NCI-H1092 (cell line): ENCODE measurements at places on chromosomes 1 and 21.

DNA sequence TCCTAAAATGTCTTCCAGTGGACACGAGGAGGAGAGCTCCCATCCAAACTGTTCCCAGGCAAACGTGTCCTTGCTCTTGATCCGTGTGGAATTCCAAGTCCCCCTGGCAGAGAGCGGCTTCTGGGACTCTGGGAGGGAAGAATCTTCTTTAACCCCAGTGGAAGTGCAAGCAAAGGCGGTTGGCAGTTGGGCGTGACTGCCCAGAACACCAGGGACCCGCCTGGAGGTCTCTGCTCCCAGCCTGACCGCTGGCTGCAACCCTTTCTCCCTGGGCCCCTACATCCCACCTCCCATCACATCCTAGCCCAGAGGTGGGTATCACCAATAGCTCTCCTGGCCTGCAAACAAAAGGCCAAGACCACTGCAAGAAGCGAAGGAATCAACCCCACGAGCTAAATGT, 17.8 kb downstream of the CASZ1 start:
- no peak for DNase-seq

DNA sequence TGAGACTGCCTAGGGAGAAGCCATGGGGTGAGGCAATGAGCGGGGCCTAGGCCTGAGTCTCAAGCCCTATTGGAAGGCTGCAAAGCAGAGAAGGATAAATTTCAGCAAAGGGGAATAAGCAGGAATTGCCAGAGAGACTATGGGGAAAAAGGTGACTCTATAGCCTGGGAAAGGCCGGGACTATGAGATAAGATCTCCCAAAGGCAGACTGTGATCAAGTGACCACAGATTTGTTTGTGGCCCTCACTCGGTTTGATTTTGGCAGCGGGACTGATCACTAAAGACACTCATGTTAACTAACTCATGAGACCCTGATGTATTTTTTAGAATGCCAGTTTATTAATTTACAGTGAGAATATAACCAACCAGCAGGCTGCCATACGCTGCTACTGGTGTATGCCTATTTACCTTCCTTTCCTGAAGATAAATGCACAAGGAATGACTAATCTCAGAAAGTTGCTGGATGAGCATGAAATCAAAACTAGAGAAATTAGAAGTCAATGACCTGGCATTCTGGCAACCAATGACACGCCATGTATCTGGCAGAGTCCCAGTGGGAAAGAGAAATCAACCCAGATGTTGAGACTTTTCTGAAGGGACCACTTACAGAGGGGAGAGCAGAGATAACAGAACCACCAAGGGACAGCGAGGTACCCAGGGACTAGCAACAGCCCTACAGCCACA, 4.3 kb downstream of the HSF2BP start:
- no peak for DNase-seq

- DNase-seq, result no peak
These were observed 6.7 kb downstream of the TAS1R3 start for GRCh38 chr1:1337793-1338147.

DNA sequence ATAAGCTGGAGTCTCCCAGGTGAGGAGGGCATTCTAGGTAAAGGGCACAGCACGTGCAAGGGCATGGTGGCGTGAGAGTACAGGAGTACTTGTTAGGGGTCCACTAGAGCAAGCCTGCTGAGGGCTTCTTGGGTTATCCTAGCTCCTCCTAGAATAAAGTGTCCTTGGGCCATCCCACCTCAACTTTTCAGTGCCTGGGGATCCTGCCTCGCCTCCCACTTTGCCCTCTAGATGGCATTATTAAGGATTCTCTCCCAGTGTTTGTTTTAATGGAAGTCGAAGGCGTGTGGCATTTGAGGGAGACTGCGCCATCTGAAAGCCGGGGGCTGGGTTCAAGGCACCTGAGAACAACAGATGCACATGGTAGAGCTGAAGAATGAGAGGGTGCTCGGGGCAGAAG, 74.5 kb upstream of the SELENON start:
- no peak for DNase-seq

DNA sequence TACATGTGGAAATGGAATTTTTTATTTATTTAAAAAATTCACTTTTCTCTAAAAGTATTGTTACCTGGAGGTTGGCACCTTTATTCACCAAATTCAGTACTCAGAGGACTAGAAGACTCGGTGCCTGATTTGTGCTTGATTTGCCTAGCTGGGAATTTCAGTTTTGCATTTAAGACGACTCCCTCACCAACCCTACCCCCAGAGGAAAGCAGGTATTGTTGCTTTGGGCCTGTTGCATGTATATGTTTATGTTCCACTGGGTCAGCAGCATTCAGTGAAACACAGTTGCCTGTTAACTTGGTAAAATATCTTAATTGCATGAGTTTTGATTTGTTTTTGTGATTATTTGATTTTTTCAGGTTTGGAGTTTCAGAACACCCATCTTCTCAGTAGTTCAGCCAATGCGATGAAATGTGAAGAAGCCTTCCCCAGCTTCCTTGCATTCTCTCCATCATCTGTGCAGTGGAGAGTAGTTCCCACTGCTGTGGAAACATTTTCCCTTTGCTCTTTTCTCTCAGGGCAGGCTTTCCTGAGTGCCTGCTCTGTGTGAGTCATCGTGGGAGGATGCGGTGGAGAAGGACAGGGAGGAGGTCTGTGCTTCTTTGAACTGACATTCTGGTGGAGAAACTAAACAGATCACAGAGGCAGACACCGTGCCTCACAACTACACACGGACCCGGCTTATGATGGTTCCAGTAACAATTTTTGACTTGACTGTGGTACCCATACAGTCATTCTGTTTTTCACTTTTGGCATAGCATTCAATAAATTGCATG, 6.4 kb downstream of the ADARB1 start:
- no peak for DNase-seq

DNA sequence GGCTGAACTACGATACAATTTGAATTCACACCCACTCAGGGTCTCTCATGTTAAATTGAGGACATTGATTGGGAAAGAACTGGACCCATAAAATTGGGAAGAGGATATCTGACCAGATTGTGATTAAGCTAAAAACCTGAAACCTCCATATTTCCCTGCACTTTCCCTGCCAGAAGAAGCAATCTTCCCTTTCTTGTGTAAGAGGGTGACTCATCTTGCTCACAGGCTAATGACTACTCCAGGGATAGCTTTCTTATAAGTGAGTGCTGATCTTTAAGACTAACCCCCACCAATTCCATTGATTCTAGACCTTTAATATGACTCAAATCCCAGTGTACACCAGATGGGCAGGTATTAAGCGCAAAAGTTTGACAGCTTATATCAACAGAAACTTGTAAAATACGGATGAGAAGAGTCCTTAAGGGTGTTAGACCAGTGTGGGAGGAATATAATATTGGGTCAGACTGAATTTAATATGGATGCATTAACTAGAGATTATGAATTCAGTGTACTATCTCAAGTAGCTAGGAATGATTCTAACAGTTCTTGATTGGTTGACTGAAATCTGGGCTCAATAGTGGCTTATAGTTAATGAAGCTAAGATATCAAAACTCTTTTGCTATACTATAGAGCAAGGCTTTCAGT, 12.1 kb upstream of the SGIP1 start:
- DNase-seq, result no peak

DNA sequence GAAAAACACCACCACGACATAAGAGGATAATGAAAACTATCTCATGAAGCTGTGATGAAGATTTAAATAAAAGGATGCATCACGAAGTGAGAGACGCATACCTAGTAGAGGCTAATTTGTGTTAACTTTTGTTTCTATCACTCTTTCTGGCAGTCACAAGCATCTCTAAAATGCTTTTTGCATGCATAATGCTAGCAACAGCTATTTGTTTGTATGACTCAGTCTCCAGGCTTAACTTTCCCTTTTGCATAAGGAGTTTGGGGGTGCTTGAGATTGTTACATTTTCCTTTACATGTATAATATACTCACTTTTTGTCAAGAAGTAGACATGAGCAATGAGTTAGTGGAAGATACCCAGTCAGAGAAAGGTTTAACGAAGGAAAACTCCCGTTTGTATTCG, 385.4 kb downstream of the DISC1 start:
- DNase-seq, result no peak

DNA sequence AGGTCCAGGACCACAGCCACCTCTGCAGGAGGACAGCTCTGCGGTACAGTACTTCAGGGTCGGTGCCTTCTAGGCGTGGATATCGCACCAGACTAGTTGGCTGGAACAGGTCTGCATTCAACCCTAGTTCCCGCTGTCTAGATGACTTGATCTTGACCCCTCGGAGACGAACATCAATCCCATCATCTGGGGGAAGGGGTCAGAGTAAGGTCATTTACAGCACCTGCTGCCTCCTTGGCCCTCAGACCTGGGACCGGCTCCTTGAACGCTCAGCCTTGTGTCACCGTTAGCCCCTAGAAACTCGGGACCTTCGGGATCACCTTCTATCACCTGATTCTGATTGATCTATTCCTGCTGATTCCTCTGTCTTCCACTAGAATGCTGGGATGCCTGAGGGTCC, 2.6 kb downstream of the HECTD3 start:
- DNase-seq, result no peak

- DNase-seq, result peak; percentile 42
These were observed 44.0 kb downstream of the TRIM62 start for GRCh38 chr1:33137800-33138199.

GRCh38 chr1:78570539-78570938, 49.7 kb upstream of the IFI44L start:
- DNase-seq, result no peak

DNA sequence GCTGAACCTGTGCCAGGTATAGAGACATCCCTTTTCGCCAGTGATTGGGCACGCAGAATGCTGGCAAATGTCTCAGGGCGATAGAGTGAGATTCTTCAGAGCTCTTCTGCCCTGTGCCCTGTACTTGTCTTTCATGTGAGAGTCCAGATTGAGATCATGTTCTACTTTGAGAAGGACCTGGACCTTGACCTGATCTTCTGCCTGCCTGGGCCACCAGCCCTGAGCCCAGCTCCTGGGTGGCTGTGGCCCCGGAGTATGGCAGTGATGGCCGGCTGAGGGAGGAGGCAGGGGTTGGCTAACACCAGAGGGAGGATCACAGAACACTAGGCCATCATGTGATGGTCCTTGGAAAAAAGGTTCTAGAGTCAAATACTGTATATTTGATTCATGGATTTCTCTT, 13.8 kb downstream of the STRIP1 start:
- DNase-seq, result no peak

DNA sequence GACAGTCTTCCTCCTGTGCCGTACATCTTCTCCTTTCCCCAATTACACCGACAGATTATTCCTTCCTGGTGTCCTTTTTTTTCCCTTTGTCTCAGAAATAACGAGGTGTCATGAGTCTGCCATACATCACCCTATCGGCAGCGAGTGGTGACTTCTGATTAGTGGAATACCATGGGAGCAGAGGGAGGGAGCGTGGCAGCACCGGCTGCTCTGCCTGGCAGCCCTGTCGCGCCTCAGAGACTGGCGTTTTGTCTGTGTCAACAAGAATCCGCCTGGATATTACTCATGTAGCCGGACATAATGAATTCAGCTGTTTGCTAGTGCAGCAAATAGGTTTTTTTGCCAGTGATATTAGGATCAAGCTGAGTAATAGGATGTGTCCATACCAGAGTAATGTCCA, 51.8 kb downstream of the UTP25 start:
- no peak for DNase-seq

DNA sequence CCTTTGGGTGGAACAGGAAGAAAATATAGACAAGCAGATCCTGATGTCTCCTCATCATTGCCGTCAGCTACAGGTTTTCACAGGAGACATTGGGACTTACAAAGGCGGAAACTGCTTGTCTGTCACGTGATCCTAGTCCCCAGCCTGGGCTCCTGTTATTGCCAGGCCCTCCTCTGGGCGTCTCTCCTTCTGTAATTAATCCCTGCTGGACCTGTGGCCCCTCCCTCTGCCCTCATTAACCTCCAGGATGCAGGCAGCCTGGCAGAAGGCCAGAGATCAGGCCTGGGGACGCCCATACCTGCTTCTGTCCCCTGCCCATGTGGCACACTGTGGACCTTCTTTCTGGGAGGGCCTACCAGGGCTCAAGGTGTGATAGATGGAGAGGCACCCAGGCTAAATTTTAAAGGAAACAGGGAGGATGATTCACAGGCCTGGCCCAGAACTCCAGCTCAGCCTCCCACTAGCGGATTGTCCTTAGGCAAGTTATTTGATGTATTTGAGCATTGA, 2.4 kb downstream of the S100A5 start:
- DNase-seq, result no peak

- peak; percentile 64 for DNase-seq
These were observed 91.6 kb downstream of the GALNT2 start for GRCh38 chr1:230158415-230159291.

- DNase-seq, result no peak
These were observed 8.8 kb downstream of the LRRC38 start for GRCh38 chr1:13505020-13505419.

GRCh38 chr1:32337855-32338636, 2.0 kb upstream of the MARCKSL1 start:
- no peak for DNase-seq
